ENCODE measurements at places on chromosomes 6 and 20.

DNA sequence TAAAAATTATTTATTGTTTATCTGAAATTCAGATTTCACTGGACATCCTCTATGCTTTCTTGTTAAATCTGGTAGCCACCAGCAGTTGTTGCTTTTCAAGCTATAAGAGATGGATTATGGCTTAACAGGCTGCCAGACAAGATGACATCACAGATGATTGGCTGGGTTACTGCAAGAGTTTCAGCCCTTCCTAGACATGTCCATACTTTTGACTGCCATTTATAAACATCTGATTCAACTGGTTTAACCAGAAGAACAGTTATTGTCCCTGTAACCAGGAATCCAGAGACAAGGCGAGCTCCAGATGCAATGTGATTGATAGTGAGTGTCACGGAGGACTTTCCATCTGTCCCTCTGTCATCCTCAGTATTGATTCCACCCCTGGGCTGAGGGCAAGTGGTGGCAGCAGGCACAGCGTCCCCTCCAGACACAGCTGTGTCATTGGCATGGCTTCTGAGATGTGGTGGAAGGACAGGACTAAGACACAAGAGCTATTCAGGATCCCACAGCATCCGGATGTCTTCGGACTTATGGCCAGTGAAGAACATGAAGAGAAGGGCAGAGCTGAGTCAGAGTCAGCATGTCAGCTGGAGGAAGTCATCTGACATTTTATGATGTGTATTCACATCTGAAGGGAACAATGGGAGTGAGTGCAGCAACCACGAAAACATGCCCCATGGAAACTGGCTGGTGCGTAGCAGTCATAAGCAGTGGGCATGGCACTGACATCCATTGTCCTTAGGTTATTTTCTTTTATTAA is 284.5 kb upstream of the CDYL start:
- no peak overlapping the region for H3K4me3 ChIP-seq
- peaks cover 5% of the 10 kb centered on the region for H3K4me1 ChIP-seq
- H3K27me3 ChIP-seq: peaks cover 4% of the 10 kb centered on the region

- peaks cover 37% of the 10 kb centered on the region for H3K4me1 ChIP-seq
- H3K36me3 ChIP-seq: peaks cover 24% of the 10 kb centered on the region
- no peak for DNase-seq
- H3K27ac ChIP-seq: no peak overlapping the region
These were observed 74.9 kb downstream of the FOXO3 start for GRCh38 chr6:108635505-108636226.

- H3K4me3 ChIP-seq: no peak overlapping the region
- H3K4me1 ChIP-seq: peaks cover 32% of the 10 kb centered on the region
- H3K27me3 ChIP-seq: peaks cover 4% of the 10 kb centered on the region
- peaks cover 13% of the 10 kb centered on the region for H3K36me3 ChIP-seq
- no peak for DNase-seq
- no peak overlapping the region for H3K27ac ChIP-seq
These were observed 102.7 kb downstream of the TSHZ2 start for GRCh38 chr20:53074811-53075314.

DNA sequence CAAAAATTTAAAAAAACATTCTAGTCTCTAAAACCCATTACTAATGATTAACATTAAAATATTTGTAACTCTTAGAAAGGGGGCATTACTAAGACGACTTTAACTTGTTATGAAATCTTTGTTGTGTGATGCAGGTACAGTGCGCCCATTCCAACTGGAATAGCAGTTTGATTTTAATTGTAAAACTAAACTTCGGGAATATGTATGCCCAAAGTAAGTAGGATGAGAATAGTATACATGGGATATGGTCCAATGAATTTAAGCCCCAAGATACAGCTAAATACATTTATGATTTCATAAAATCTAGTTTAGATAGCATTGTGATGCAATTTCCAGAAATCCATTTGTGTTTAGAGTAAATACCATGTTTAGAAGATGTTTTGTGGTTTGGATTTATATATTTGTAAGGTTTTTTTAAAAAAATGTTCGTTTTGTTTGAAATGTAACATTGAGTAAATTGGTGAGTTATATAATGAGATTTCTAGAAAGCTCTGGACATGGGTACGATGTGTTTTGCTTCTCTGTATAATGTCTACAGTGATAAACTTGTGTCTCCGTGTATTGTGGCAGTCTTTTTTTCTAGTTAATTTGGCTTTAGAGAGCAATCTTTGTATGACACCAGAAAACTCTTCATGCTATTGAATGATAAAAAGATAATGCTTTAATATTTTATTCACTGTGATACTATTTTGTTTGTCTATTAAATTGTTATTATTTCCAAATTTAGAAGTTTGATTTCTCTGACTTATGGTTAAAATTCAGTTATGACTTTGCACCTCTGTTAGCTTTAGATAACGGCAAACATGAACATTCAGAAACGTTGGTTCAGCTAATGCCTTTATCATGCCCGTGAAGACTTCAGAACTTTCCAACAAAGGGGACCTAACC is 54.8 kb downstream of the RNF182 start:
- H3K36me3 ChIP-seq: peaks cover 24% of the 10 kb centered on the region
- no peaks in the 10 kb centered on the region for H3K4me1 ChIP-seq
- H3K4me3 ChIP-seq: no peak overlapping the region
- H3K27me3 ChIP-seq: no peaks in the 10 kb centered on the region
- DNase-seq: no peak

DNA sequence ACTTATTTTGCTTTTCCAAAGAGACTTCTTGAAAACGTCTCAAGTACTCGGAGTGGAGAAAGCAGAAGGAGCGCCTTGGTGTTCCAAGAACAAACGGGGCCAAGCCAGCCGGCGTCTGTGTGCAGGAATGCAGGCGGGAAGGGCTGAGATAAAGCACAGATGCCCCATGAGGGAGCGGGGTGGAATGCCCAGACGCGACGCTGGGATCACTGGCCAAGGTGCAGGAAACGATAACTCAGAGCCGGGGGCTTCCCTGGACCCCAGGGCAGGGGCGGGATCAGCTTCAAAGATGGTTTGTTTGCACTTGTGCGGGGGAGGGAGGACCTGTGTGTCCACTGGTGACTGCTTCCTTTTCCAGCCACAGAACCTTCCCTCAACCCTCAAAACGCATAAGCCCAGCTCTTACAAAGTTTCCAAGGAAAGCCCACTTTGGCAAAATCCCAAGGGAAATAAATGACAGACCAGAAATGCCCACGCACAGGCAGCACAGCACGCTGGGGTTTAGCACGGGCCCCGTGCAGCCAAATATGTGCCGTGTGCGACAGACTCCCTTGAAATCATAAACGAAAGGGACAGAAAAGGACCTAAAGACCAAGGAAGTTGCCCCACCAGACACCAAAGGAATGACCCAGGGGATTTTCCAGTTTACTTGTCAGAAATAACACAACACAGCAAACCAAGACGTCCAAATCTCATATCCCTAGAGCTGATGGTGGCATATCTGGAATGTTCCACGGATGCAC is 113.9 kb downstream of the NFATC2 start:
- H3K36me3 ChIP-seq: no peaks in the 10 kb centered on the region
- peak overlapping the region; percentile 54 for H3K4me3 ChIP-seq
- peak; percentile 54 for DNase-seq
- peak overlapping the region; percentile 18 for H3K27ac ChIP-seq
- H3K27me3 ChIP-seq: peaks cover 7% of the 10 kb centered on the region

GRCh38 chr6:41037107-41037900 is 1.7 kb downstream of the UNC5CL start:
- DNase-seq: no peak
- peaks cover 20% of the 10 kb centered on the region for H3K4me1 ChIP-seq
- no peak overlapping the region for H3K4me3 ChIP-seq
- H3K36me3 ChIP-seq: no peaks in the 10 kb centered on the region

DNA sequence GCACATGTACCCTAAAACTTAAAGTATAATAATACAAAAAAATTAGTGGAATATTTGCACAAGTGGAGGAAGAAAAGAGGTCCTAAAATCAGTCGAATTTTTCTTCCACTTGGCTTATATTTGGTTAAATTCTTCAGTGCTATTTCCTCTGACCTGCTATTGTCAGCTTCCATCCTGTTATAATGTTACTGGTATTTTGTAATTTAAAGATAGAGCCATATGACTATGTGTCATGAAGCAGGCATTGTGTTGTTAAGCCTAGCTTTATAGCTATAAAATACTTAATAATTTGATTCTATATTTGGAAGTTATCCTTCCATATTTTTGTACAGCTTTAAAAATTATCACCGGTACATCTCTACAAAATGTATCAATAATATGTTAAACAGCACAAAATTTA is 455.9 kb upstream of the MARCKS start:
- H3K27ac ChIP-seq: no peak overlapping the region
- no peak for DNase-seq
- H3K4me3 ChIP-seq: no peak overlapping the region
- peaks cover 15% of the 10 kb centered on the region for H3K4me1 ChIP-seq
- H3K36me3 ChIP-seq: peaks cover 4% of the 10 kb centered on the region

- peak overlapping the region; percentile 97 for H3K27ac ChIP-seq
- peaks cover 6% of the 10 kb centered on the region for H3K4me1 ChIP-seq
- no peaks in the 10 kb centered on the region for H3K36me3 ChIP-seq
- no peak overlapping the region for H3K4me3 ChIP-seq
- H3K27me3 ChIP-seq: peaks cover 22% of the 10 kb centered on the region
These were observed 54.3 kb downstream of the ADGRF5 start for GRCh38 chr6:46867411-46867810.

GRCh38 chr20:58670102-58670501 is 19.0 kb downstream of the STX16 start:
- no peaks in the 10 kb centered on the region for H3K27me3 ChIP-seq
- peaks cover 7% of the 10 kb centered on the region for H3K4me1 ChIP-seq
- H3K27ac ChIP-seq: no peak overlapping the region

DNA sequence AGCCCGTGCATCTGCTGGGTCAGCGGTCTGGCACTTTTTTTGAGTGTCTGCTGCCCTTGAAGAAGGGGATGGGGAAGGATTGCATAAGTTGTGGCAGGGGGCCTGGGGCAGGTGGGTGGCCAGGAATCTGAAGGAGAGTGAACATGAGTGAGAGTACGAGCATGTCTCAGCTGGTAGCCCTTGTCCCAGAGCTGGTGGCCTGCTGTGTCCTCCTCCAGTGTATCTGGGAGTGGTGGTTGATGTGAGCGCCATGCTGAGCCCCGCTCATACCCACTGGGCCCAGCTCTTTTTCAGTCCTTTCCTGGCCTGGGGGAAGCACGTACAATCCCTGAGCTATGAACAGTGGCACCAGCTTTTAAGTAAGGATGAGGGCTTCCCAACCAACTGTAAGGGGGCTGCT is 136.2 kb upstream of the AGPAT4 start:
- H3K36me3 ChIP-seq: no peaks in the 10 kb centered on the region
- no peak overlapping the region for H3K4me3 ChIP-seq
- DNase-seq: no peak
- no peak overlapping the region for H3K27ac ChIP-seq

GRCh38 chr6:110512991-110513390 is 36.6 kb upstream of the SLC22A16 start:
- H3K36me3 ChIP-seq: no peaks in the 10 kb centered on the region
- no peak for DNase-seq
- H3K4me1 ChIP-seq: no peaks in the 10 kb centered on the region
- no peak overlapping the region for H3K27ac ChIP-seq

DNA sequence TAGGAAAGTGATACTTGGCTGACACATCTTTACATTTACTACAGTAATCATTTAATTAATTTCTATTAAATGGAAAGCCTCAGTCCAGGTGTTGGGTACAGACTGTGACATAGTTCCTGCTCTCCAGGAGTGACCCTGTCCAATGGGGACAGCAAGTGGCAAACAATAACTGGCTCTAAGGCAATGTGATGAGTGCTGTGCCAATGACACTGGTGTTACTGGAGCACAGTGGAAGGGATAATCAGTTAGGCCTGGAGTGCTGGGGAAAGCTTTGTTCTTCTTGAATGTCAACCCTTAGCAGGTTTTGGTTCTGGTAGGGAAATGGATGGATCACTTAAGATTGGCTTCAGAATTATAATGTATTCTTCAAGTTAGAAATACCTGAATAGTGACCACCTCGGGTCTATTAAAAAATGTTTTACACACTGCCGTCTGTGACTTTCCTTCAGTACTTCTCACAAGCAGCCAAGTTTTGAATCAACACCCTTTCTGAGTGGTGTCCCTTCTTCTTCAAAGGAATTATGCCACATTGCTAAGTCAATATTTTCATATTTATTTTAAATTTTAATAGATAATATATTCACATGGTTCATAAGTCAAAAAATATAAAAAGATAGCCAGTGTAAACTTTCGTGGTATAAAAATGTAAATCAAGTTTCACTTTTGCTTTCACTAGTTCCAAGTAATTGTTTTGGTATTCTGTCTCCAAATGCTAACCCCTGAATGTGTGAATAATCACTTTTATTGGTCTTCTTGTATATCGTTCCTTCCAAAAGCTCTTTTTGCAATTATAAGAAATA is 9.6 kb downstream of the CMTR1 start:
- no peak for DNase-seq
- no peaks in the 10 kb centered on the region for H3K4me1 ChIP-seq
- H3K4me3 ChIP-seq: no peak overlapping the region
- H3K36me3 ChIP-seq: peaks cover 35% of the 10 kb centered on the region
- no peaks in the 10 kb centered on the region for H3K27me3 ChIP-seq
- H3K27ac ChIP-seq: no peak overlapping the region

GRCh38 chr6:39388606-39389483 is 66.3 kb upstream of the KCNK16 start:
- H3K4me1 ChIP-seq: peaks cover 28% of the 10 kb centered on the region
- no peaks in the 10 kb centered on the region for H3K36me3 ChIP-seq
- no peak overlapping the region for H3K27ac ChIP-seq

DNA sequence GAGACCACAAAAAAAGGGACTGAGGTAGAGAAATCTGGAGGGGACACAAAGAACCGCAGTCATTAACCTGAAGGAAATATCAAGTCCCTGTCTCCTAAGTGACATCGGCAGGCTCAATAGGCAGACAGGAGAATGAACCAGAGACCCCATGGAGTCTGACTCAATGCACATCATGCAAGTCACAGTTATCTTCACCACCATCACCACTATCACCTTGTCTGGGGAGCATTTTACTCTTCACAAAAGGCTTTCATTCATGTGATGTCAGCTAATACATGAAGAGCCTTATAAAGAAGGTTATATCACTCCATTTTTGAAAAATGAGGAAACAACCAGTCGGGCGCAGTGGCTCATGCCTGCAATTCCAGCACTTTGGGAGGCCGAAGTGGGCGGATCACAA is 4.4 kb downstream of the TAP1 start:
- no peaks in the 10 kb centered on the region for H3K36me3 ChIP-seq
- H3K27me3 ChIP-seq: peaks cover 98% of the 10 kb centered on the region
- no peak overlapping the region for H3K27ac ChIP-seq
- no peak overlapping the region for H3K4me3 ChIP-seq
- no peak for DNase-seq
- peaks cover 22% of the 10 kb centered on the region for H3K4me1 ChIP-seq

- no peak overlapping the region for H3K27ac ChIP-seq
- no peak for DNase-seq
- peaks cover 9% of the 10 kb centered on the region for H3K27me3 ChIP-seq
- H3K4me3 ChIP-seq: no peak overlapping the region
- no peaks in the 10 kb centered on the region for H3K36me3 ChIP-seq
These were observed 21.7 kb upstream of the GMNN start for GRCh38 chr6:24752917-24753492.

- peaks cover 3% of the 10 kb centered on the region for H3K36me3 ChIP-seq
- DNase-seq: no peak
- peaks cover 27% of the 10 kb centered on the region for H3K4me1 ChIP-seq
- H3K4me3 ChIP-seq: no peak overlapping the region
These were observed 226.9 kb downstream of the TTLL2 start for GRCh38 chr6:167551628-167552257.

- no peaks in the 10 kb centered on the region for H3K36me3 ChIP-seq
- peaks cover 50% of the 10 kb centered on the region for H3K27me3 ChIP-seq
- peaks cover 33% of the 10 kb centered on the region for H3K4me1 ChIP-seq
- peak; percentile 87 for DNase-seq
- no peak within 1 kb of the TSS for H3K27ac ChIP-seq
- H3K4me3 ChIP-seq: peak within 1 kb of the TSS; percentile 90
These were observed at the start of gene LRP11 for GRCh38 chr6:149863698-149864577. Gene LRP11, minus strand, starts transcription at chr6:149864359. Its CDS starts 339 bp downstream, at chr6:149864020.

GRCh38 chr20:14335052-14335451 is 2.4 kb downstream of the FLRT3 start:
- H3K27ac ChIP-seq: peak overlapping the region; percentile 35

All from nephron progenitor cell (in vitro differentiated cells).